ENCODE measurements at places on chromosomes 1 and 21.

- DNase-seq = no peak
Observed at GRCh38 chr1:3495776-3496745, 41.6 kb downstream of the ARHGEF16 start.

DNA sequence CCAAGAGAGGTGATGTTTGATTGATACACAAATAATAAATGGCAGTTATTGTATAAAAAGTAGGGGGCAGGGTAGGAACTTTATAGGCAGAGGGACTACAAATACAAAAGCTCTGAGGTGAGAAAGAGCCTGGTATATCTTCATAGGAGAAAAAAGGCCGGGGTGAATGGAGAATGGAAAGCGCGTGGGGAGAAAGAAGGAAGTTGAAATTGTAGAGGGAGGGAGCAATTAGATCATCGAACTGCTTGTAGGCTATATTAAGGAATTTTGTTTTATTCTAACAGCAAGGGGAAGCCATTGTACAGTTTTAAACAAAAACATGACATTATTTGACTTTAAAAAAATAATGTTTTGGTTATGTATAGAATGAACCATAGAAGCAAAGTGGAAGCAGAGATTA is 147.4 kb downstream of the PDE4B start:
- DNase-seq = no peak

GRCh38 chr1:201990427-201990826 is 8.0 kb downstream of the RNPEP start:
- DNase-seq = no peak

- DNase-seq = no peak
Observed at GRCh38 chr1:108119500-108119899, 80.6 kb downstream of the SLC25A24 start.

GRCh38 chr1:203572134-203572625 is 54.5 kb upstream of the ATP2B4 start:
- no peak for DNase-seq

GRCh38 chr21:46323227-46323709 is 402 bp downstream of the C21orf58 start:
- DNase-seq = no peak

GRCh38 chr1:30612536-30613065 is 110.8 kb downstream of the MATN1 start:
- no peak for DNase-seq

- no peak for DNase-seq
Observed at GRCh38 chr1:101898137-101898536, 98.6 kb downstream of the OLFM3 start.

- no peak for DNase-seq
Observed at GRCh38 chr1:107460035-107460434, 319.2 kb downstream of the NTNG1 start.

- no peak for DNase-seq
Observed at GRCh38 chr1:30885570-30886522, 22.7 kb downstream of the SDC3 start.

- DNase-seq = no peak
Observed at GRCh38 chr1:172599912-172600311, 59.0 kb upstream of the FASLG start.

GRCh38 chr1:63640633-63641567 is 47.7 kb downstream of the PGM1 start:
- DNase-seq = no peak

DNA sequence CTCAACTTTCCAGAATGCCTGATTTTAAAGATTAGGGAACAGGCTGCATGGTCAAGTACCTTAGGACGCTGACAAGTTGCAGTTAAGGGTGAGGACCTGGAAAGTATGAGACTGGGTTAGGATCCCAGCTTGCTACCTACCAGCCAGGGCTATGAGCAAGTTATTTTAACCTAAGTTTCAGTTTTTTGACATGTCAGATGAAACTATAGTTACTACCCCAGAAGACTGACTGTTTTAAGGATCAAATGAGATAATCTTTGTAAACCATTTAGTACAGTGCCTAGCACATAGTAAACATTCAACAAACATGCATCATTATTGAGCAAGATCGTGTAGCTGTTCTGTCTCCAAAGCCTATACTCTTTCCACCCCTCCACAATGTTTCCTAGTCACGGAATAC is 14.4 kb downstream of the THEMIS2 start:
- no peak for DNase-seq

DNA sequence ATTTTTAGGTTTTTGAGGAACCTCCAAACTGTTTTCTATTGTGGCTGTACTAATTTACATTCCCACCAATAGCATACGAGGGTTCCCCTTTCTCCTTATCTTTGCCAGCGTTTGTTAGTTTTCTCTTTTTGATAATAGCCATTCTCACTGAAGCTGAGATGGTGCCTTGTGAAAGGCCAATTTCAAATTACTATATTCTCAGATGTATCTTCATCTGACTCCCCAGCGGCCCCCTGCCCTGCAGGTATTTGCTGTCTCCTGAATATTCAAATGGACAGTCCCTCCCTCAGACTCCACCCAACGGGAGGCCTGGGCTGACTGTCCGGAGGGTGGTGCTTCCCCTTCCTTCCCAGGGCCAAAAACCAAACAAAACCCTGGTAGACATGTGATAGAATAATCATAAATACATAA is 33.5 kb upstream of the TARBP1 start:
- no peak for DNase-seq

DNA sequence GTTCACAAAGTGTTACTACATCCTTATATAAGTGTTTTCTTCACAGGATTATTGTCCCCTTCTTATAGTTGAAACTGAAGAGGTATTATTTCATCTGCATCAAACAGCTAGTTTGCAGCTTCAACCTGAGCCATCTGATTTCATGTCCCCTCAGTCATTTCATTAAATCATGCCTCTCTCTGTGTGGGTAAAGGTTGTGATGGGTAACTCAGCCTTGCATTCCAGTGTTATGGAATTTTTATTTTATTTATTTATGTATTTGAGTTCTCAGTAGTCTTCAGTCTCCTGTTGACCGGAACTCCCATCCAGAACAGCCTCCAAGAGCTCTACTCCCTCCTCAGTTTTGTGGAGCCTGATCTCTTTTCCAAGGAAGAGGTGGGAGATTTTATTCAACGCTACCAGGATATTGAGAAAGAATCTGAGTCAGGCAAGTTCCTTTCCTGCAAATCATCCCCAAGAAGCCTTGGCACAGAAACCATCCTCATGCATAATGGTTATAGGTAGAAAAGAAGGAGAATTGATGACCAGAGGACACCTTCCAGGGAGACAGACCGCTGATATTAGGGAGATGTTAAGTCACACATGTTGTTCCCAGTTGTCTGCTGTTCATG is 21.8 kb downstream of the CHD1L start:
- no peak for DNase-seq

DNA sequence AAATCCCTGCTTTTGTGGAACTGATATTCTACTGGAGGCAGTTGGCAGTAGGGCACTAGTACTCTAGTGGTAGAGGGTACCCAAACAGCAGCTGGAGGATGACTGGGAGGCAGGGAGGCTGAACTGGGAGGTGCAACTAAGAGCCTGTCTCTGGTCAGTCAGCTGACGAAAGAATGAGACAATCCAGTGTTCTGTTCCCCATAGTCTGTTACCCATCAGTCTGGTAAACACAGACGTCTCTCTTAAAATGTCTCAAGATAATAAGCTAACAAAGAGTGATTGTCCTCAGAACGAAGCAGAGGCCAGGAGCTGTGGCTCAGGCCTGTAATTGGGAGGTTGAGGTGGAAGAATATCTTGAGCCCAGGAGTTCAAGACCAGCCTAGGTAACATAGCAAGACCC is 30.4 kb downstream of the TFAP2E start:
- no peak for DNase-seq

- DNase-seq = no peak
Observed at GRCh38 chr1:34371829-34372532, 195.3 kb downstream of the C1orf94 start.

- no peak for DNase-seq
Observed at GRCh38 chr1:37342736-37343135, 131.6 kb upstream of the ZC3H12A start.

GRCh38 chr1:236705771-236706170 is 19.5 kb downstream of the ACTN2 start:
- DNase-seq = no peak

DNA sequence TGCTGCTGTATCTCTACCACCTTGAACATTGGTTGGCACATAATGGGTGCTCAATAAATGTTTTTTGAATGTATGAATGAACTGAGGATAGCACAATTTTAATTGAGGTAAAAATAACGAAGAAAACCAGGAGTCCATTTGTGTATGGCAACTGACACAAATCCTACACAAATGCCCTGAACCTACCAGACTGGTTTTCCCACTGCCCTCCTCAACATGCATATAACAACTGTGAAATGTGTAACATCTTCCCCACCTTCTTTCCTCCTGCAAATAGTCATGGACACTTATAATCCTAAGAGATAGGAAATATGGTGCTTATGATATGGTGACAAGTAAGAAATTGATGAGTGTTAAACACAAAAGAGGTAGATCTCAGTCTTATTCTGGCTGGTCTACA is 9.9 kb upstream of the LMO4 start:
- no peak for DNase-seq

DNA sequence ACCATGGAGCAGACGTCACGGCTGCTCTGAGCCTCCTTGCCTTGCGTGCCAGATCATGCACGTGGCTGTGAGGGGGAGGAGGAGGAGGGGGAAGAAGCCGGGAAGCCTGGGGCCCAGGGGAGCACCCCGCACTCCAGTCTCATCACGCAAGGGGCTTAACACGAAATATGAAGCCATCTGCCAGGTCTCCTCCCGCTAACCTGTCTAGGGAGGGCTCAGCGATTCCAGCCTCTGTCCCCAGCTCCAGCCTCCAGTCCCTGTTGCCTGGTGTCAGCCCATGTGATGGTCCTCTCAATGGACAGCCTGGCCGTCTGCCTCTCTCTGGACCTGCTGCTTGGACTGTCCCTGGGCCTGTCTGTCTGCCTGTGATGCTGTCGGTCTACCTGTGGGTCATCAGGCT is 22.5 kb upstream of the C1QA start:
- DNase-seq = no peak

- no peak for DNase-seq
Observed at GRCh38 chr1:216422821-216423520, at the start of gene USH2A. Gene USH2A (minus strand): TSS chr1:216423448. CDS start chr1:216422336, 1,112 bp downstream.

DNA sequence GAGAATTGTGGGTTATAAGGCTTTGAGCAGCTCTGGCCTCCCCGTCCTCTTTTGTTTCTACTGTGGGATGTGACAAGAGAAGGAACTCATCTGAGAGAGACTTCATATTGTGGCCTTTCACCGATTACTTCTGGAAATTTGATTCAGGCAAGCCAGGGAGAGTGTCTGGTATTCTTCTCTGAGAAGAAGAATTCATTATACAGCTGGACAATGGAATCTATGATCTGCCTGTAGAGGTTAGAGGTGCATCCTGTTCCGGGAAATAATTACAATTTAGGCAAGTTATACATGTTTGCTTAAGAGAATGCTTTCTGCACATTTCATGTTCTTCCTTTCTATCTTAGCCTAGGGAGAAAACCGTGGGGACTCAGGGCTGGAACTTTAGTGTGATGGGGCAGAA is 12.8 kb upstream of the RNU1-2 start:
- DNase-seq = no peak

- DNase-seq = no peak
Observed at GRCh38 chr1:242523719-242524570, 552 bp downstream of the PLD5 start.

GRCh38 chr1:29324771-29325351 is 88.5 kb downstream of the PTPRU start:
- no peak for DNase-seq

- peak; percentile 9 for DNase-seq
Observed at GRCh38 chr1:233294913-233295236, 650 bp downstream of the PCNX2 start.

- DNase-seq = no peak
Observed at GRCh38 chr1:214449371-214449770, 102.0 kb downstream of the PTPN14 start.

GRCh38 chr1:205001162-205001561 is 41.9 kb upstream of the CNTN2 start:
- no peak for DNase-seq

GRCh38 chr1:169367686-169368405 is at the start of the genes BLZF1 and NME7:
Gene BLZF1 (plus strand): TSS chr1:169368195. CDS start chr1:169369523, 1,328 bp downstream.
Gene NME7 (minus strand): TSS chr1:169367797. CDS start chr1:169367710, 87 bp downstream.
- peak; percentile 97 for DNase-seq

GRCh38 chr1:165431079-165431478 is 13.8 kb downstream of the RXRG start:
- no peak for DNase-seq

DNA sequence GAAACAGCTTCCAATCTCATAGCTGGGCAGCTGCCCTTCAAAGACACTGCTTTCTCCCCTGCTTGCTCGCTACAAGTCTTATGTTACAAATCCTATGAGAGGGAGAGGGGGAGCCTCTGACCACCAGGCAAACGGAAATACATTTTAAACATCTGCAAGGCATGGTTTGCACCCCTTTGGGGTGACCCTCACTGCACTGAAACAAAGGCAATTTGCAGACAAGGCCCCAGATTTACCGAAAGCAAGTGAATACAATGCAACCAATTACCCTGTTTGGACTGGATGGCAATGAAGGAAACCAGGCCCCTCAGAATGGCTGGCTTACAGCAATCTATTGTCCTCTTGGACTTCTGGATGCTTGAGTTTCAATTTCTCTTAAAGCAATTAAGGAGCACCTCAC is 11.8 kb upstream of the ATP13A2 start:
- DNase-seq = no peak

DNA sequence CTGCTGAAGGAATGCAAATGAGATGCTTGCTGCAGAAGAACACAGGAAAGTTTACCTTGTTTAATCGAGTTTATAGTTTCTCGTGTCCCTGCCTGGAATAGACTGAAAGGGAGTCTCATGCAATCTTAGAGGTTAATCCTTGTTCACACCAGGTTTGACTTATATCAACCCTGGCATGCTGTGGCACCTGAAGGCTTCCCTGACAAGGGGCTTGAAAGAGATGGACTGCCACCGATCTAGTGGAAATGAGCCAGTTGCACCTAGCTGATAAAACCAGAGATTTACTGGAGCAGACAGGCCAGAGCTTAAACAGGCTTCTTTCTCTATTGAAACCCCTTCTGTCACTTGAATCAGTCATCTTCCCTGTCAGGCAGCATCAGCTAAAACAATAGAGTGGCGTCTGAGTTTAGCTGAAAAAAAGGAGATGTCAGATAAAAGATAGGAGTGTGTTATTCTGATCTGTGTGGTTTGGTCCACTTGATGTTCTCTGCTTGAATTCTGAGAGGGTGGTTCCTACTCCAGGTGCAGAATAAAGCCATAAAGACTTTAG is 349.7 kb downstream of the RWDD3 start:
- DNase-seq = no peak

DNA sequence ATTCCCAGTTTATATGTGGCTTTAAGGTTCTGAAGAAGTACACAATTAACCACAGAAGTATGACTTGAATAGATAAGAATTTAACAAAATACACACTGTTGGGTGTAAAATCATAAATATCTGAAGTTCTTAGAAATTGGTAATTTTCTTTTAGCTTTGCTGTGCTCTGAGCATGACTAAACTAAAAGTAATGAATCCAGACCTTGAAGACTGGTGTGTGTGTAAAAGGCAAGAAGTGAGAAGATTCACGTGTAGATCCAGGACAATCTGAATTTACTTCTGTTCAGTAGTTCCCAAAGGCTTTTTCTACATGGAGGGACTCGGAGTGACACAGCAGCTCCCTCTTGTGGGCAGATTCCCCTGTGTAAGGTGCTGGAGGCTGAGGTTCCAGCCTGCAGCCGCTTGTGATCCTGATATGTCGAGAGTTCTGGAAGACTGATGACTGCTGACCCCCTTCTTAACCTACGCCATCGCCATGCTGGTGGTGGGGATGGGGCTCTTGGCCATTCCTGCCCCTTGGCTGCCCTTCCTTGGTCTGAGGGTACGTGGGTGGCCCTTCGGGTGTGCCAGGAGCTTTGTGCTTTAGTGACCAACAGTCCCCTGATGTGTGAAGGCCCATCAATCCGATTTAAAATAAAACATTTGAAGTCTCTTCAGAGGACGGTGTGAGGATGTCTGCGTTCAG is 62.7 kb downstream of the ADARB1 start:
- DNase-seq = peak; percentile 43

Measured in stimulated activated CD4-positive, alpha-beta T cell treated with anti-CD3 and anti-CD28 coated beads, Interleukin-15, amount 100 ng/mL, for 48 hours (primary cell).